ENCODE measurements at places on chromosomes 1 and 21.

GRCh38 chr1:17084787-17085186 lies 31.0 kb upstream of the SDHB start:
- DNase-seq: no peak

- no peak for DNase-seq
Measured at GRCh38 chr1:226074046-226074445, 11.5 kb downstream of the H3-3A start.

- no peak for DNase-seq
Measured at GRCh38 chr1:173413271-173413707, 63.8 kb upstream of the PRDX6 start.

DNA sequence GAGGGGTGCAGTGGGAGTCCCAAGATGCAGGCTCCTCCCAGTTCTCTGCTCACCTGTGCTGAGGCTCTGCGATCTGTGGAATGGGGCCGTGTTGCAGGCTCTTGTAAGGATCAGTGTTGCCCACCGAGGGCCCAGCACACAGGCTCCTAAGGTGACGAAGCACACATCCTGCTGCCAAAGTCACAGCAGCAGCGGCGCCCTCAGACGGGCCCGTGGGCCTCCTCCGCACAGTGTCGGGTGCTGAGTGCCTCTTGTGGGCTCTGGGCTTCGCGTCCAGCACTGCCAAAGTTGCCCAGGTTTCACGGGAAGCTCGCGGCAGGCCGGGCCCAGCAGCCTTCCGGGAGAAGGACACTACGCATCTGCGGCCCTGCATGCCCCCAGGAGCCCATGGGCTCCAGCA lies 72.1 kb upstream of the ABCG1 start:
- no peak for DNase-seq

GRCh38 chr1:212205843-212206242 lies 79.4 kb upstream of the PPP2R5A start:
- no peak for DNase-seq

- no peak for DNase-seq
Measured at GRCh38 chr1:247212627-247213617, 41.1 kb upstream of the ZNF124 start.

DNA sequence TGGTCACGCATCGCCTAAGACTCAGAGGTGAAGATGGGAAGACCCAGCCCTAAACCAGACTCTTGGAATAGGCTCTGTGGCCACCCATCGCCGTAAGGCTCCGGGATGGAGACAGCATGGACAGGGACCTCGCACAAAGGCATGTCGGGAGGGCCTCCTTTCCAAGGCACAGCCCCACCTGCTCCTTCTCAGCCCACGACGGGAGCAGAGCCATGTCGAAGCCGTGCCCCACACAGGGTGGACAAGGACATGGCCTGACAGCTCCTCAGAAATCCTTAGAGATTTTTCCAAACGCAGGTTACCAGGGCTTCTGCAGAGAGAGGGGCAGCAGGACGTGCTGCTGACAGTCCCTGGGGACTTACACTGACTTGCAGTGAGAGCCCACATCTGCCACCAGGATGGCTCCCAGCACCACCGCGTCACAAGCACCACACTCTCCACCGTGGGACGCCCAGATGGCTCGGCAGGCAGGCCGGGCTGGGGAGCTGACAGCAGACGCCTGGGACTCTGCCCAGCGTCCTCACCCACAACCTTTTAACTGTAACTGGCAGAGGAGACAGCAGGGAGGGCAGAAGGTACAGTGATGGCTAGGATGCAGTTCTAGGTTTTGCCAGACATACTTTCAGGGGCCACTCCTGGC lies 12.0 kb downstream of the SSU72 start:
- no peak for DNase-seq

DNA sequence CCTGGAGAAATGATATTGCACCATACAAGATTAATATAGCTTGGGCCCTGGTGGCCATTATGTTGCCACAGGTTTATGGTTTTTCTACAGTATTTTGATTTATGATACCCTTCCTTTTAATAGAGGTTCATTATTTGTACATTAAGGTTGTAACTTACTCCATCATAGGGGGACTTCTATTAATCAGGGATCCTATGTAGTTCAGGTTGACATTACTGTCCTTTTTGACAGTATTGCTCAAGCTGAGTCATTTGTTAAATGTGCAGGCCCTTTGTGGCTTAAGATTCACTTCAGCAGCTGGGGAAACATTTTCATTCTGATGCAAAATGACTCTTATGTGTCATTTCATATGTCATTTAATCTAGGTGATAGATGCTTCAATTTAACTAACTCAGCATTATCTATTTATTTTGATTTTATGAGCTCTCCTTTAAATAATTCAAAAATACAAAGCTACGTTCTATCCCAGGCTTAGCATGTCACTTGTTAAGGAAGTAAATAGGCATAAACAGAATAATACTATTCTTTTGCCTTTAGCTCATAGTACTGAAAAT lies 686.9 kb upstream of the NCAM2 start:
- no peak for DNase-seq

DNA sequence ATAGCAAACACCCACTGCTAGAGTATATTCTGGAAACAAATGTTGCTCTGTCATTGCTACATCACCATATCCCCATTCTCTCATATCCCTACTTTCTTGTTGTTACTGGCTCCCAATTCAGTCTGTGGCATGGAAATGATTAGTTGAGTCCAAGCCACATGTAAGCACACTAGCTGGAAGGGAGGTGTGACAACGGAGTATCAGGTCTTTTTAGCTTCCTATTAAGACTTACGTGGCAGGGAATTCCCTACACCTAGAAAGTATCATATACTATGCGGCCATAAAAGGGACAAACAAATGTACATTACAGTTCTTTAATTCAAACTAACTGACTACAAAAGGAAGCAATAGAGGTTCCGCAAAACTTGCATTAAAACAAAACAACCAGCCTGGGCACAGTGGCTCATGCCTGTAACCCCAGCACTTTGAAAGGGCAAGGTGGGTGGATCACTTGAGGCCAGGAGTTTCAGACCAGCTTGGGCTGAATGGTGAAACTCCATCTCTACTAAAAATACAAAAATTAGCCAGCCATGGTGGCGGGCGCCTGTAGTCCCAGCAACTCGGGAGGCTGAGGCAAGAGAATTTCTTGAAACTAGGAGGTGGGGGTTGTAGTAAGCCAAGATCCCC lies 48.6 kb downstream of the INTS7 start:
- no peak for DNase-seq

- DNase-seq: no peak
Measured at GRCh38 chr21:31267644-31268043, 76.4 kb downstream of the TIAM1 start.

- DNase-seq: no peak
Measured at GRCh38 chr1:75165264-75165663, 31.1 kb downstream of the LHX8 start.

GRCh38 chr21:17979763-17980162 lies 160.6 kb upstream of the C21orf91 start:
- DNase-seq: no peak

- no peak for DNase-seq
Measured at GRCh38 chr21:26225046-26225445, 54.5 kb upstream of the APP start.
